ENCODE measurements at places on chromosomes 3 and 15.

DNA sequence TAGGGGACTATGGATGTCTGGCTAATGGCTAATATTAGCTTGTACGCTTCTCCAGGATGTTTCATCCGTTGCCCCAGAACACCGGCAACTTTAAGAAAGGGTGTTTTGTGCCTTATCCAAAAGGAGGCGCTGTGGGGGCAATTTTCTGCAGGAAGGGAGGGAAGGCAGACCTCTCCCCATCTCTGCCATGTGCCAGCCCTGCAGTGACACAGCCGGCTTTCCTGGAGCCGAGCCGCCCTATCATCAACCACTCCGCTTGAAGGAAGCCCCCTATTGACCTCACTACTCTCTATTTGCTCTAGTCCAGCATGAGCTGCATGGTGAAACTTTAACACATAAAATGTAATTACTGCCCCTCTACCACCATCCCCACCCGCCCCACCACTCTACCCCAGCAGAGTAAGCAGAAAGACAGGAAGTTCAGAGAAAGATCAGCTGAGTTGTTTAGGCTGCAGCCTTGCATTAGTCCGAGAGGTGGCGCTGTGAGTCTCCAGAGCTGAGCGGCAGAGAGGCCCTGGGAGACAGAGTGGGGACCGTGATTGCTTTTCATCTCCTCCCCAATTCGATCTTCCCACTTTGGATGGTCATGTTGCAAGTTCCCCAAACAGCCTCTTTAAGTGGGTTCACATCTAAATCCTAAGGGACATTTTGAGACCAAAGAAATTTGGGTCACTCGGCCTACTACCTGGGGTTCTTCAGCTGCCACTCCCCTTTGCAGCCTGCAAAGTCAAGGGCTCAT is 24.5 kb upstream of the RAD18 start:
- peak; percentile 34 for DNase-seq

DNA sequence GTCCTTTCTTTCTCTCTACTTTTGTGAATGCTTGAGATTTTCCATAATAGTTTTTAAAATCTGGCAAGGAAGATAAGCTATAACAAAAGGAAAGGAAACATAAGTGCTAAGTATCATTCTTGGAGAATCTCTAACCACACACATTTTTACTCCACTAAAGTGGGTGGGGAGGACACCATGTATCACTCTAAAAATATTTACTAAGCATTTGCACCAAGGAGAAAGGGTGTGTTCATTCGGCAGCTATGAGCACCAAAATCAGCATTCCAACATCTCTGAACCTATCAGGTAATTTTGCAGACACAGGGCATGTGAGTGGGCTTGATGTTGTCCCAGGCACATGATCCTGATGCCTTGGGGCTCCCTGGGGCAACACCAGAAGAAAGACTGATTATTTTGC is 5.5 kb downstream of the B4GALT4 start:
- peak; percentile 49 for DNase-seq

DNA sequence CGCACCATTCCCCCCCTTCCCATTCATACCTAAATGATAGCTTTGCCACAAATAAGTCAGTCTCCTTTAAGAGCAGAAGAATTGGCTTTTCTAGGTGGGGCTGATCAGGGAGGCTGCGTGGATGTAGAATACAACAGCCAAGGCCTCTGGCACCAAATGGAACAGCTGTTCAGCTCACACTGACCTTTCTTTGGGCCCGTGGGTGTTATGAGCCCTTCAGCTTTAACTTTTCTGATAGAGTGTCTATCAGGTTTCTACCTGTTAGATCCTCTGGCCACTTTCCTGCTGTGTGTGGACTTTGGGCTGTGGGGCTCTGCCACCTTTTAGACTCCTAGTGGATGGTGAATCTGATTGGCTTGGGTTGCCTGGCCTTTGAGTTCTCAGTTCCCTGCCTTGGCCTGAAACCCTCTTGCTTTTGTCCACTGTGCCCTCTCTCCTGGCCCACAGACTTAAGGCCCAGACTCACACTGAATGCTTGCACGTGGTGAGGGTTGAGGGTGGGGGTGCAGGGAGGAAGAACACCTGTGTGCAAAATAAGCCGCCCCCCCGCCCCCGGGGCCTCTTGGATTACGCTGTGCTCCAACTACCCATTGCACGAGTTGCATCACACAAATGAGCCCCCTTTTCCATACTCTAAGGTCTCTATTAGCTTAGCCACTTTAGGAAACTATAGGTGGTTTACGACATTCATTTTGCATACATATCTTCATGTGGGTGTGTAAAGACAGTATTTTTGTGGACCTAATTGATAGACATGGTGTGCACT is 1.3 kb upstream of the RFX7 start:
- DNase-seq = no peak

DNA sequence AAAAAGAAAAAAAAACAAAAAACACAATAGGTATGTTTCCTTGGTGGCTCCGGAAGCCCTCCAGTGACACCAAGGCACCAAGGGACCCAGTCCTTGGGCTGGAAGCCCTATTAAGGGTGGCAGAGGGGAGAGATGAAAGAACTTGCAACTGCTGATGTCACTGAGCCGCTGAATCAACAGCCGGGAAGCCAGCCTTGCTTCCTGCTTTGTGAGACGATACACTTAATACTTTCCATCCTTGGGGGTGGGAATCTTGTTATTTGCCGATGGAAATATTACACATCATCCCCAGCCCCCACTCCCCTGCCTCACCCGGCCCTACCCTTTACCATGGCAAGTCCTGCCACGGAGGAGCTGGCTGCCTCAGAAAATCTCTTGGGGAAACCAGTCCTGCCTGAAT is 5.6 kb upstream of the ISLR2 start:
- DNase-seq = no peak

DNA sequence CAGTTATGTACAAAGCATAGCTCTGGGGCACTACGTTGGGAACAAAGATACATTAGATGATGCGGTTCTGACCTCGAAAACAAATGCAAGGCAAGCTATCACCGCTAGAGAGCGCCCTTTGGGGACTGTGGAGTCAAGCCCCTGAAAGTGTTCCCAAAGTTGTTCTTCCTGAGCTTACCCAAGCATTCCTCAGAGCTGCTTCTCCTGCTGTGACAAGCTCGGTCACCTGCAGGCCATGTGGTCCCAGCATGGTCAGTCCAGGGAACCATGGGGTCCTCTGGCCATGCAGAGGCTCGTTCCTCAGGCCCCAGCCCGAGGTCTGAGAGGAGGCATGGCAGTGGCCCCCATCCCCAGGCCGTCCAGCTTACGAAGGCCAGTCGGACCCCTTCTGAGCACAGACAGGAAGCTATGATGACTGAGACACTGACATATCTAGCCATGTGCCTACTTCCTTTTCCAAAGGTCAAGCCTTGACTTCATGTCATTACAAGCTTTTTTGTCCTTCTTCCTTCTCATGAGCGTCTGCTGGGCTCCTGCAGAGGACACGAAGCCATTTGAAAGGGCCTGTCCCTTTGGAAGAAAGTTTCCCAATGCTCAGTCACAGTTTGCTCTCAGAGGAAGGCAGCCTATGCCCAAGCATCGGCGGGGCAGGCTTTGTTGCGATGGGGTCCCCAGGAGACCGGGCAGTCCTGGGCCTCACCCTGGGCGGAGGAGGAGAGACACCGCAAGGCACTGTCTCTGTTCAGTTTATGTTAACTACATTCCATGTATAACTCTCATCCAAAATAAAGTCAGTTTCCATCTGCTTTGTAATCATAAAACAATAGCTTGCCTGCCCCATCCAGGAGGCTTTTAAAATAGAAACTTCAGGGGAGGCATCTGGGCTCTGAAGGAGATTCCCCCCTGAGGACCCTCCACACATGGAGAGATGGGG is 79.3 kb downstream of the ATP10A start:
- no peak for DNase-seq

DNA sequence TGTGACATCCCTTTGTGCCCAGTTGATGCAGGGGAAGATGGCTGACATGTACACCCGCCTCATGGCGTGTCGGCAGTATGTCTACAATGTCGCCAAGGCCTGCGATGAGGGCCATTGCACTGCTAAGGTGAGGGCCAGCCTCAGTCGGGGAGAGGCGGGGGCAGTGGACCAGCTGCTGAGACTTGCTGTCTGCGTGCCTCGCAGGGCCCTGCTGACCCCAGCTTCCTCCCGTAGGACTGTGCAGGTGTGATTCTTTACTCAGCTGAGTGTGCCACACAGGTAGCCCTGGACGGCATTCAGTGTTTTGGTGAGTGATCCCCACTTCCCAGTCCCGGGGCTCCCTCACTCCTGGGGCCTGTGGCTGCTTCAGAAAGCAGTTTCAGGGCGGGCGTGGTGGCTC is 10.5 kb downstream of the IVD start:
- DNase-seq = no peak

- DNase-seq = no peak
Measured at GRCh38 chr3:9945358-9945757, 6.8 kb downstream of the PRRT3 start.

DNA sequence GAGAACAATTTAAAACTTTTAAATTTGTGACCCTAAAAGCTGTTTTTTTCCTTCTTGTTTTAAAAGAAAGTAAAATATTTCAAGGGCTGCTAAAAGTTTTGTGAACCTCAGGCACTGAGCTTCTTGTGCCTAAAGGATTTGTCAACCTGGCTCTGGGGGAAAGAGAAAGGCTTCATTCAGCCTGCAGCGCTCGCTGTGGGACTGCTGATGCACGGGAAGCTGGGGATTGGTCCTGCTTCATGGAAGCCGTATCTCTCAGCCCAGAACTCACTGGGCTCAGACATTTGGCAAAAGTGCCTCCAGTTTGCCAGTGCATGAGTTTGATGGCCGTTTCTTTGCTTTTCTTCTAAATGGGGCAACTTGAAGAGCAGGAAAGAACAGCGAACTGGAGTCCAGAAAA is 30.8 kb downstream of the TPRG1 start:
- no peak for DNase-seq

GRCh38 chr15:36335224-36335623 is 244.2 kb upstream of the CDIN1 start:
- DNase-seq = no peak
